SW480 (cell line): ENCODE measurements at places on chromosomes 7 and 10.
A peak's percentile ranks its signal among the peaks of the same experiment; 100 is the strongest.

DNA sequence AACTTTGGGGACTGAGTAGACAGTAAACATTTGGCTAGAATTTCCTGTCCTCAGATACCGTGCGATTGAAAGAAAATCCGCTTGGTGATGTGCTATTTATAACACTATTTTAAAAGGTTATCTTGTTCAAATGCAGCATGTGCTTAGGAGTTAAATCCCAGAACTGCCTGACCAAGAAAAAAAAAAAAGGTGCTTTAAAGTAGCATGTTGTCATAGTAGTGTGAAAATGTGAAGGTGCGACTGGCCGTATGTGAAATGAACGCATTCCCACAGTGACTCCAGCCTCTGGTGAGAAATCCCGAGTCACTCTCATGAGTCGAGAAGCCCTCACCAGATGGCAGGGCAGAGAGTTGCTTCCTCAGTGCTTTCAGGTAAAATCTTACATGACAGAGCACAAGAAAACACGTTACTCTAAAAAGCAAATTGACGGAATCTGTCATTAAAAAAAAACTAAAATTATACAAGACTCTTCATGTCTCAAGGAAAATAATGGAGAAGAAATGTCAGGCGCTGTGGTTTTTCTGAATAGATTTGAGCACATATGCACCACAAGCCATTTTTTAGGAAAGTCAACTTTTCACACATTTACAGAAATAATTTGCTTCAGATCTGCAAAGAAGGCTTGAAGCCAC lies 18.4 kb upstream of the KLF6 start:
- peak; percentile 31 for DNase-seq

DNA sequence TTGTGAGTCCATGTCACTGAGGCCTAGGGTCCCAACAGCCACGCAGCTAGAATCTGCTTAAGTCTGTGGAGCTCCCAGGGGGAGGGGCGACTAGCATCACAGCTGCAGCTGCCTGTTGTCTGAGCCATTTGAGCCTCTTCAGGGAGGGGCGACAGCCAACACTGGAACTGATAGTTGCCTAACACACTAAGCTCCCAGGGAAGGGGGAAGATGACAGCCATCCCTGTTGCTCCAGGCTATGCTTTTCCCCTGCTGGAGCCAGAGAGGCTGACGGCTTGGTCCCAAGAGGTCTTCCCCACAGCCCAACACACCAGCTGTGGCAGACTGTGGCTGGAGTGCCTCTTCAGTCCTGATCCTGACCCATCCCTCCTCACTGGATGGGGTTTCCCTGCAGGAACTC lies 817.5 kb downstream of the NXPH1 start:
- DNase-seq: no peak

DNA sequence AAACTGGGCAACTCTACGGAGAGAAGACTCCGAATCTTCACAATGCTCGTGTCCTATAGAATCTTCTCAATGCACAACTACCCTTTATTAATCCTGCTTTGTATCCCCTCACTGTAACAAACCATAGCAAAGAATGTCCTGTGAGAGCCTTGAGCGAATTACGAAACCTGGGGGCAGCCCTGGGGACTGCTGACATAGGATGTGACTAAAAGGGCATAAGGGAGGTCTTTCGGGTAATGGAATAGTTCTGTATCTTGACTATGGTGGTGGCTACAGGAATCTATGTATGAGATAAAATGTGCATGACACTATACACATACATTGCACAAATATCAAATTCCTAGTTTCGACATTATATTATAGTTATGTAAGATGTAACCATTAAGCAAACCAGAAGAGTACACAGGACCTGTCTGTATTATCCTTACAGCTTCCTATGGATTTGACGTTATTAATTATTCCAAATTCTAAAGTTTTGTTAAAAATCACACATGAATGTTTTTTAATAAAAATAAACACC lies 162.5 kb upstream of the KCTD7 start:
- no peak for DNase-seq

DNA sequence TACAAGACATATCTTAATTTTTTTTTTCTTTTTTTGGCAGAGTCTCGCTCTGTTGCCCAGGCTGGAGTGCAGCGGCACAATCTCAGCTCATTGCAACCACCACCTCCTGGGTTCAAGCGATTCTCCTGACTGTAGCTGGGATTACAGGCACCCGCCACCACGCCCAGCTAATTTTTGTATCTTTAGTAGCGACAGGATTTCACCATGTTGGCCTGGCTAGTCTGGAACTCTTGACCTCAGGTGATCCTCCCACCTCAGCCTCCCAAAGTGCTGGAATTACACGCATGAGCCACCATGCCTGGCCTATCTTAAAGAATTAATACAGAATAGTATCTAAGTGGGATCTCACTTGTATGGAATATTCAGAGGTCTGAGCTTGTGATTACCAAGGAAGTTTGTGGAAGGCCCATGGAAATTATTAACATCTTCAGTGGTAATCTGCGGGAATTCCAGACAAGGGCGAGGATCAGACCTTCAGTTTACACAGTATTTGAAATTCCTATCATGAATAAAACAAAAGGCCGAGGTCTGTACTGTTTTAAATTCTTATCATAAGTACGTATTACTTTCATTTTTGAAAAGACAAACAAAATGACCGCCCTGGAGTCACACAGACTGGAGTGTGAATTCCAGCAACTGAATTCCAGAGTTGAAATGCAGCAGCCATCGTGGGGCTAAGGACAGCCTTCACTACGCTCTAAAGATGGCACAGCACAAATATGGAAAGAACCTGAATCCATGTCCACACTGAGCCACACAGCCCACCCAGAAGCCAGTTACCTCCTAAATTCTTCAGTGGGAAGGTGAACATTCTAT lies 16.7 kb downstream of the GPRIN2 start:
- no peak for DNase-seq

DNA sequence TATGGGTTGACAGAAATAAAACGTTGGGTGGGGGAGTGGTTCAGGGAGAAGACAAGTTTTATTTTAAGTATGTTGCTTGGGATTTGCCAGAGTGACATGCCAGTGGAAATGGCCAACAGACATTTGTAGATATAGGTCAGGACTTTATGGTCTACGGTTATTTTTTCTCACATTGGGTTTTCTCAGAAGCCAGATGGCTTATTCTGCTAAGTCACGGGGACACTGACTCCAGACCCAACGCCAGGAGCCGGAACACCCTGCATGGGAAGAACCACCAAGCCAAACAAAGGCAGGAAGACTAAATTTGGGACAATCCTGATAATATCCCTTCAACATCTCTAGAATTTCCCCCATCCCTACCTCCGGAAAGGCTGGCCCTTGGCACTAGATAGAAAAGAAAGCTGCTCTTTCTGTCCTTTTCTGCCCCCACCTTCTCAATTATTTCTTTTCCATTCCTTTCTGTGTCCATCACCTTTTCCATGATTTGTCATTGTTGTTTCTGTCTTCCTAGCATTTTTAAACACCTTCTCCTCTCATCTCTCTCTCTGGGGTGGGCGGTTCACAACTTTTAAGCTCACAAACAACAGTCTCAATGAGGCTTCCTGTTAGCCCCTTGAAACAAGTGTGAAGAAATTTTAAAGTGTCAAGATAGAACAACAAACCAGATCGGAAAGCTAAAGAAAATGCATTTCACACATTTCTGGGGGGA lies 44.7 kb downstream of the TBXAS1 start:
- DNase-seq: no peak

DNA sequence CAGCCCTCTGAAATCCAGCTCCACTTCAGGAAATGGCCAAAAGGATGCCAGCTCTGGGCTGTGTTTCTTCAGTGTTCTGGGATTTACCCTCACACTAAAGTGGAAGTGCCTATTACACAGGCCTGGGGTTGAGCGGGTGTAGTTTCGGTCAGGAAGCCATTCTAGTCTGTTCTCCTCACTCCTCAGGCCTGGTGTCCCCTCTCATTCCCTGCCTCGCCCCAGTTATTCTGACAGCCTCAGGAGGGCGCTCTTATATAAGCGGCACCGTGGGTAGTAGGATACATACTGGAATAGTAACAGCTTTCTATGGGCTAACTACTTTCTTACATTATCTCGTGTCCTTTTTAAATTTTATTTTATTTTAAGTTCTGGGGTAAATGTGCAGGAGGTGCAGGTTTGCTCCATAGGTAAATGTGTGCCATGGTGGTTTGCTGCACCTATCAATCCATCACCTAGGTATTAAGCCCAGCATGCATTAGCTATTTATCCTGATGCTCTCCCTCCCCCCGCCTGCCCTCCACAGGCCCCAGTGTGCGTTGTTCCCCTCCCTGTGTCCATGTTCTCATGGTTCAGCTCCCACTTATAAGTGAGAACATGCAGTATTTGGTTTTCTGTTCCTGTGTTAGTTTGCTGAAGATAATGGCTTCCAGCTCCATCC lies 12.2 kb upstream of the LGI1 start:
- peak; percentile 7 for DNase-seq

DNA sequence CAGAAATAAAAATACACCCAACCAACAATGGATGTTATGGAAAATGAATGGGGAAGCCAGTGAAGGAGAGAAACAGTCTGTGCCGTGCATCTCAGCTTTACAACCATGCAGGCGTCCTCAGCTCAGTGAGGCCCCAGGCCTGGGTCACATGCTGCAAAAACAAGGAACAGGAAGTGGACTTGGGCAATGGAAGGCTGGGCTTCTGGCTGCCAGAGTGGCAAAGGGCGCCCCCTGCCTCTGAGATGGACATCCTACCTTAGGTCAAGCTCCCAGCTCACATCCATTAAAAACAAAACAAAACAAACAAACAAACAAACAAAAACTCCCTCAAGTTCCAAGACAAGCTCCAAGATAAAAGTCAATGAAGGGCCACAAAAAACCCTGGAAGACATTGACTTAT lies 54.7 kb upstream of the AFAP1L2 start:
- DNase-seq: peak; percentile 52
